Retinal pigment epithelial cell (primary cell): ENCODE measurements at places on chromosomes 16 and 17.
A peak's percentile ranks its signal among the peaks of the same experiment; 100 is the strongest.

- no peak for DNase-seq
Measured at GRCh38 chr16:27947696-27948095, 115.8 kb downstream of the GSG1L start.

DNA sequence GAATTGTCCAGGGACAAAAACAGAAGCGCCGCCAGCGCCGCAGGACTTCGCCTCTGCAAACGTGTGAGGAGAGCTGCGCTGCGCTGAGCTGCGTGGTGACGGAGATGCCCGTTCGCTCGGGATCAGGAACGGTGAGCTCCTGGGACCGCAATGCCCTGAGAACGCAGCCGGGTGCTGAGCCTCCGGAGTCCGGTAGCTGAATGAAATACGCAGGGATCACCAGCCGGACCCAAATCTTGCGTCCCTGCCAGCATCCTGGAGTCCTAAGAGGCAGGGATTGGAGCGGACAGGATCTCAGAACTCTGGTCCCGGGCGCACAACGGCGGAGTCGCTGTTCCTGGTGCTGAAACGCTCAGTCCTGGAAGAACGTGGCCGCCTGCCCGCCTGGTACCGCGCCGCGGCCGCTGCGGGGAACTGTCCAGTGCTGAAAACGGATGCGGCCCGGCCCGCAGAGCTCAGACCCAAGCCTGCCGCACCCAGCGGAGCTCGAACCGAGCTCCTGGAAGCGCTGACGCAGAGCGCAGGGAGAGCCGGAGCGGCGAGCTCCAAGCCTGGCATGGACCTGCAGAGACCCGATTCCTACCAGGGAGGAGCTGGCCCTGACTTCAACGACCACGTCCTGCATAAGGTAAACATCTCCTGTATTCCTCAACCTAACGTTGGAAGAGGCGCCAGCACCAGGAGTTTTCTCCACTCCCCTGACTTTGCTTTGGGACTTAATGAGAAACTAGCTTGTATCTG is 41.5 kb downstream of the CD300LF start:
- peak; percentile 32 for DNase-seq

GRCh38 chr16:588889-589657 is 793 bp upstream of the RAB40C start:
- DNase-seq = peak; percentile 72

DNA sequence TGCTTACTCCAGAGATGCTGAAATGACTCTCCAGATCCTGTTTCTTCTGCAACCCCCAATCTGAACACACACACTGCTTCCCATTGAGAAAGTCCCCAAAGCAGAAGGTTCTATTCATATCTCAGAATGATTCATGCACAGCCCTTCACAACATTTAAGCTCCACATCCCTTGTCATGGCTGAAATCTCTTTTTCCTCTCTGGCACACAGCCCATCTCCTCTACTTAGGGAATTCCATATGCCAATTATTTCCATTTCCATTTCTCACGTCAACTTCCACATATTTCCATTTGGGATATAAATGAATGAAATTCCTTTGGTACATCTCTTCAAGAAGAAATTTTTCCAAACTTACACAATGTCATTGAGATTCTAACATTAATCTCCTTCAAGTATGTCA is 119.6 kb downstream of the CDH11 start:
- peak; percentile 89 for DNase-seq

DNA sequence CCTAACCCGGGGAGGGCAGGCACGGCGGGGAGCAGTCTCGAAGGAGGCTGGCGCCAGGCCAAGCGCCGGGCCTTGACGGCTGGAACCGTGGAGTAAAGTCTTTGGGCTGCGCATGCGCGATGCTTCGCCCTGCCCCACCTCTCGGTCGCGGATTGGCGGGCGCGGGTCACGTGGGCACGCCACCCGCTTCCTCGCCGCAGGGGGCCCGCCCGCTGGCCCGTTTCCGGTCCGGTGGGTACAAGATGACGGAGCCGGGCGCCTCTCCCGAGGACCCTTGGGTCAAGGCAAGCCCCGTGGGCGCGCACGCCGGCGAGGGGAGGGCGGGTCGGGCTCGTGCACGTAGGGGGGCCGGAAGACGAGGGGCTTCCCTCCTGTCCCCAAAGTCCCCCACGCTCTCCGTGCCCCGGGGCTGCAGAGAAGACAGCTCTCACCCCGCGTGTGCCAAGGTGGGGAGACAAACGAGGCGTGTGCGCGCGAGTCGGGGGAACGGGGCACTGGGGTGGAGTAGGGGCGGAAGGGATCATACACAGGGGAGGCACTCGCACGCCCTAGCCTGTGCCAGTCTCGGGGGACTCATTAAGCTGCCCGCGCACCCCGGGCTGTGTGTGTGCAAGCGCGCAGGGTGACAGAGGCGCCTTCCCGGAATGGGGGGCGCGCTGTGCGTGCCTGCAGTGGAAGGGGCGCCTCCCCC is at the start of gene MLX:
Gene MLX (plus strand): TSS at position 218 of the 691 bp plus-strand sequence. CDS start 25 bp downstream, at position 243.
- DNase-seq = no peak
